Mesothelial cell of epicardium (in vitro differentiated cells): ENCODE measurements at places on chromosomes 5 and 9.

GRCh38 chr5:946720-947625 is 54.3 kb downstream of the TRIP13 start:
- peaks cover 24% of the 10 kb centered on the region for H3K4me1 ChIP-seq
- DNase-seq = no peak
- no peak overlapping the region for H3K4me3 ChIP-seq
- peaks cover 6% of the 10 kb centered on the region for H3K36me3 ChIP-seq
- H3K27ac ChIP-seq = no peak overlapping the region

DNA sequence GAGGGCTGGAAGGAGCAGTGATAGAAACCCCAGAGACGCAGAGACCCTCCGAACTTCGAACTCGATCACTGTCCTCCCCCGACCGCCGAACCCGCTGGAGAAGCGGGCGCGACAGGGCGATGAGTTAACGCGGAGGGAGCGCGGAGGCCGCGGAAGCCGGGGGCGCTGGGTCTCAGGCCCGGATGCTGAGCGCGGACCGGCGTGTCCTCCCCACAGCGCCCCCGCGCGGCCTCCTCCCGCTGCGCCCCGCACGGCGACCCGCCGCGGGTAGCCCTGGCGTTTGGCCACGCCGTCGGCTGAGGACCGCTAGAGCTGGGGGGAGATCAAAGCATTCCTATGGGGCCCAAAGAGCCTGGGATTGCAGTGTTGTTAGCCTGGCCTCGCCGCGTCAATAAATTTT is 7.7 kb upstream of the DMRT2 start:
- peak; percentile 66 for DNase-seq
- H3K27ac ChIP-seq = no peak overlapping the region
- H3K36me3 ChIP-seq = peaks cover 4% of the 10 kb centered on the region
- H3K27me3 ChIP-seq = peaks cover 98% of the 10 kb centered on the region
- peaks cover 27% of the 10 kb centered on the region for H3K4me1 ChIP-seq
- H3K4me3 ChIP-seq = peak overlapping the region; percentile 63

DNA sequence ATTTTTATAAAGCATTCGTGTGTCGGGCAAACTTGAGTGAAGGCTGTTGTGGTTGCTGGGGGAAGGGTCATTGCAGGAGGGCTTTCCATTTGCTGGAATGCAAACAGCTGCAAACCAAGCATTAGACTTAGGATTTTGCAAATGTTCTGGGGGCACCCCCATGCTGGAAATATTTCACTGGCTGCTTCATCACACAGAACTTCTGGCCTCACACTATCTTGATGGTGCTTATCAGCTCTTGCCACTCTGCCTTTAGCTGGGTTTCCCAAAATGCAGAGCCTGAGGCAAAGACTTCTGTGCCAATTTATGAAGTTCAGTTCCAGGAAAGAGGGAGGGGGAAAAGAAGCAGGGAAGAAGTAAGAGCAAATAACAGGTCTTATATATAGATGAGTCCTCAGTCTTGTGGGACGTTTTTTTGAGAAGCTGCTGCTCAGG is 8.6 kb upstream of the COL15A1 start:
- H3K27me3 ChIP-seq = peaks cover 53% of the 10 kb centered on the region
- H3K4me3 ChIP-seq = no peak overlapping the region
- no peak for DNase-seq
- peaks cover 12% of the 10 kb centered on the region for H3K4me1 ChIP-seq
- no peaks in the 10 kb centered on the region for H3K36me3 ChIP-seq
- no peak overlapping the region for H3K27ac ChIP-seq

GRCh38 chr5:122093415-122094180 is 15.5 kb upstream of the LOX start:
- peaks cover 3% of the 10 kb centered on the region for H3K4me1 ChIP-seq
- no peak for DNase-seq
- H3K4me3 ChIP-seq = no peak overlapping the region
- H3K36me3 ChIP-seq = no peaks in the 10 kb centered on the region
- H3K27me3 ChIP-seq = peaks cover 11% of the 10 kb centered on the region

GRCh38 chr5:179697108-179697507 is 1.7 kb upstream of the CANX start:
- H3K4me3 ChIP-seq = peak overlapping the region; percentile 97
- no peak for DNase-seq
- H3K27ac ChIP-seq = peak overlapping the region; percentile 100
- no peaks in the 10 kb centered on the region for H3K27me3 ChIP-seq
- H3K4me1 ChIP-seq = peaks cover 23% of the 10 kb centered on the region
- H3K36me3 ChIP-seq = peaks cover 2% of the 10 kb centered on the region

DNA sequence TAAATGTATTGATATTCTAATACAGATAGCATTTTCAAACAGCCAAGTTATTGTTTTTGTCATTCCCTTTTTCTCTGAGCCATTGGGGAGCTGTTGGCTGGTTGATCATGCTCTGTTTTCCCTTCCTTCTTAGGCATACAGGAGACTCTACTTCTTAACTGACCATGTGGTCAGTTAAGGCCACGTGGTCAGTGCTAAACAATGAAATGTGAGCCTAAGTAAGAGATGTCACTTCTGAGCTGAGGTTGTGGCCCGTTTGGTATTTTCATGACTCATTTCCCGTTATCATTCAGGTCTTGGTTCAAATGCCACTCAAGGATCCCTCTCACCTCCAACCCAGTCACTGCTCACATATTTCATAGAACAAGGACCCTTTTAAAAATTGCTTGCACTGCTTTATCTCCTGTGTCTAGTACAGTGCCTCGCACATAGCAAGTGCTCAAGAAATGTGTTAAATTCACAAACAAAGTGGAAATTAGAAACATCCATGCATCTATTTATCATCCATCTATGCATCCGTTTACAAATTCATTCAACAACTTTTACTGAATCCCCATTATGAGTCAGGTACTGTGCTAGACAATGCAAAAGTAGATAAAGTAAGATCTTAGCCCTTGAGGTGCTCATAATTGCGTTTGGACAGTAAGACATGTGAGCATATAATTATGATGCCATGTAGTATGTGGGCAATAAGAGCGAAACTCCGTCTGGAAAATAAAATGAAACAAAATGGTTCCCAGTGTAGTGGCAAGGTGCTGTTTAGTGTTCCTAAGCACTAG is 50.7 kb downstream of the ARRDC3 start:
- no peaks in the 10 kb centered on the region for H3K27me3 ChIP-seq
- DNase-seq = no peak
- H3K36me3 ChIP-seq = no peaks in the 10 kb centered on the region

- DNase-seq = no peak
- no peak overlapping the region for H3K27ac ChIP-seq
- no peak overlapping the region for H3K4me3 ChIP-seq
- H3K27me3 ChIP-seq = no peaks in the 10 kb centered on the region
Measured at GRCh38 chr5:160357861-160358411, 12.5 kb downstream of the C1QTNF2 start.

- no peaks in the 10 kb centered on the region for H3K36me3 ChIP-seq
- H3K27ac ChIP-seq = no peak overlapping the region
- H3K27me3 ChIP-seq = peaks cover 3% of the 10 kb centered on the region
Measured at GRCh38 chr9:81537964-81538363, 151.4 kb downstream of the TLE1 start.

DNA sequence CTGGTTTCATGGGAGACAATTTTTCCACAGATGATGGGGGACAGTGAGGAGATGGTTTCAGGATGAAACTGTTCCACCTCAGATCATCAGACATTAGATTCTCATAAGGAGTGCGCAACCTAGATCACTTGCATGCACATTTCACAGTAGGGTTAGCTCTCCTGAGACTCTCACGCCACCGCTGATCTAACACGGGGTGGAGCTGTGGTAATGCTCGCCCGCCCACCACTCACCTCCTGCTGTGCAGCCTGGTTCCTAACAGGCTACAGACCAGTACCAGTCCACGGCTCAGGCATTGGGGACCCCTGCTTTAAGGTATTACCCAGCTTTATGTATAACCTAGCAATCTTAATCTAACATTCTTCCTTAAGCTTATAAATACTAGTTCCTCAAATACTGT is 35.6 kb downstream of the TTC39B start:
- no peak for DNase-seq
- no peaks in the 10 kb centered on the region for H3K36me3 ChIP-seq
- no peaks in the 10 kb centered on the region for H3K27me3 ChIP-seq
- no peak overlapping the region for H3K27ac ChIP-seq
- no peaks in the 10 kb centered on the region for H3K4me1 ChIP-seq
- no peak overlapping the region for H3K4me3 ChIP-seq

DNA sequence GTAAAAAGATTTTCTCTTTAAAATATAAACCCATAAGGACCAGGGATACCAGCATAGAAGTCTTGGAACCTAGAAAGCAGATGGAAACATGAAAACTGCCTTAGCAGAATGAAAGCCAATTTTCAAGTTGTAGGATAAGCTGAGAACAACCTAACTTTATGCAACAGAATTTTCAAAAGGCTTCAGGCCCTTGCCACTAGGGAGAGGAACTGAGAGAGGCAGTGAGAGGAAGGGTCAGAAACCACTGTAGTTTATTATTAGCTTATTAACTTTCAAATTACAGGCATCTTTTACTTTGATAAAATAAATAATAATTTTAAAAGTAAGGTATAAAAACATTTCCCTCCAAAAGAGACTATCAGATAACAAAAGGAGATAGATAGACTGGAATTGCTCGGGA is 33.4 kb downstream of the FAM81B start:
- H3K36me3 ChIP-seq = no peaks in the 10 kb centered on the region
- peaks cover 17% of the 10 kb centered on the region for H3K4me1 ChIP-seq
- H3K4me3 ChIP-seq = no peak overlapping the region
- no peak for DNase-seq
- H3K27ac ChIP-seq = no peak overlapping the region
- H3K27me3 ChIP-seq = peaks cover 4% of the 10 kb centered on the region

DNA sequence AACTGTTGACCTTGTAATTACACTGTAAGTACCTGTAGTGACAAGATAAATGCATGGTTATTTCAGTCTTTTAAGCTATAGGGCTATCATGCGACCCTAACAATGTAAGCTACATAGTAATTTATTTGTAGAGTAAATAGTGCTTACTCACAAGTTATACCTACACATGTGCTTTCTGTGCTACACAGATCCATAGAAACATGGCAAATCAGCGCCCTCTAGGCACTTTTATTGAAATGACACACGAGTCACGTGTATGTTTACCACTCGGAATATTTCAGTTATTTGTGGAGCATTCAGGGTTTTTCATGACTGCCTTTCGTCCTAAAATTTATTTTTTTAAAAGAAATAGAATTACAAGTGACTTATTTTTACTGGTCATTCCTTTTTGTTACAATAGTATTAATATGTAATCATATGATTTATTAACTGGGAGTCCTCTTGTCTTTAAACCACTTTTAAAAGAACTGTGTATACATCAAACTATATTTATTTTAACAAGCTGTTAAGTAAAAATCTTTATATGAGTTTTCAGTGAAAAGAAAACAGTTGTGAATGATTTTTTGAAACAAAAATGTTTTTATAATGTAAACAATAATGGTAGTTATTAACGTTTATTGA is 1242.3 kb upstream of the WWC1 start:
- no peaks in the 10 kb centered on the region for H3K36me3 ChIP-seq
- no peaks in the 10 kb centered on the region for H3K27me3 ChIP-seq
- no peak overlapping the region for H3K27ac ChIP-seq
- no peak for DNase-seq

- H3K27me3 ChIP-seq = no peaks in the 10 kb centered on the region
- peaks cover 27% of the 10 kb centered on the region for H3K36me3 ChIP-seq
- DNase-seq = no peak
- H3K4me3 ChIP-seq = no peak overlapping the region
- H3K27ac ChIP-seq = no peak overlapping the region
Measured at GRCh38 chr5:80686757-80687156, 32.0 kb upstream of the DHFR start.

DNA sequence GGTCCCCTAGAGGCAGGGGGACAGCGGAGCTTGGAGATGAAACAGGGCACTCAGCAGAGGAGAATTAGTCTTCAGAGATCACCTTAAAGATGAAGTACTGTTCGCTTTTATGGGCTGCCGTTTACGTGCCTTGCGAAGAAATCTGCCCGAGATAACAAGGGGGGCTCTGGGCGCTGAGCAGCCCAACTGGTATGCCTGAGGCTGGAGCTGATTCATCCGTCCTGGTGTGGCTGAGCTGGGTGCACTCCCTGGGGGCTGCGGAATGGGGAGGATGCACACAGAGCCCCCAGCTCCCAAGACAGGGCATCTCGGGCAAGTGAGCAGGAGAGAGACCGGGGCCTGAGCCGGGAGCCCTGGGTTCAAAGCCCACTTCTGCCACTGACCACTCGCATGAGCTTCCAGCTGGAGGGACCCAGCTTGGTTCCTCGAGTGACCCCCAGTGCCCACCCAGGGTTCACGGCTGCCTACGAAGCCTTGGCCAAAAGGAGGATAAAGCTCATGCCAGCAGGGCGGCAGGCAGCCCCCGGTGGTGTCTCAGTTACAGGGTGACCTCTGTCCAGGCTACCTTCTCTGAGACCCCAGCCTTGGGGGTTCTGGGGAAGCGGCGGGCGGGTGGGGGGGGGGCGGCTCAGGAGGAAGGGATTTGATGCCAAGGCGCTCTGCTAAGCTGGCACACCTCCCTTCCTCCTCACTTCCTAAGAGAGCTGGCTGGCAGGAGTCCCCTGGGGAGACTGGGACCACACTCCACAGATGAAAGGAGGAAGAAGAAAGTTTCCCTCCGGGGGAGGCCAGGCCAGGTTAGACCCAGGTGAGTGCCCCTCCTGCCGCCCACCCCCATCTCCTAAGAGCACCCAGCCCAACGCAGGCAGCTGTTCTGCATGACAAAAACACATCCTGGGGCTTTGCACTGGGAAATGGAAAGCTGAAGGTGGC is 5.7 kb downstream of the FIBCD1 start:
- H3K27me3 ChIP-seq = peaks cover 33% of the 10 kb centered on the region
- no peaks in the 10 kb centered on the region for H3K36me3 ChIP-seq
- H3K27ac ChIP-seq = peak overlapping the region; percentile 62
- H3K4me3 ChIP-seq = no peak overlapping the region
- no peak for DNase-seq
- peaks cover 33% of the 10 kb centered on the region for H3K4me1 ChIP-seq

DNA sequence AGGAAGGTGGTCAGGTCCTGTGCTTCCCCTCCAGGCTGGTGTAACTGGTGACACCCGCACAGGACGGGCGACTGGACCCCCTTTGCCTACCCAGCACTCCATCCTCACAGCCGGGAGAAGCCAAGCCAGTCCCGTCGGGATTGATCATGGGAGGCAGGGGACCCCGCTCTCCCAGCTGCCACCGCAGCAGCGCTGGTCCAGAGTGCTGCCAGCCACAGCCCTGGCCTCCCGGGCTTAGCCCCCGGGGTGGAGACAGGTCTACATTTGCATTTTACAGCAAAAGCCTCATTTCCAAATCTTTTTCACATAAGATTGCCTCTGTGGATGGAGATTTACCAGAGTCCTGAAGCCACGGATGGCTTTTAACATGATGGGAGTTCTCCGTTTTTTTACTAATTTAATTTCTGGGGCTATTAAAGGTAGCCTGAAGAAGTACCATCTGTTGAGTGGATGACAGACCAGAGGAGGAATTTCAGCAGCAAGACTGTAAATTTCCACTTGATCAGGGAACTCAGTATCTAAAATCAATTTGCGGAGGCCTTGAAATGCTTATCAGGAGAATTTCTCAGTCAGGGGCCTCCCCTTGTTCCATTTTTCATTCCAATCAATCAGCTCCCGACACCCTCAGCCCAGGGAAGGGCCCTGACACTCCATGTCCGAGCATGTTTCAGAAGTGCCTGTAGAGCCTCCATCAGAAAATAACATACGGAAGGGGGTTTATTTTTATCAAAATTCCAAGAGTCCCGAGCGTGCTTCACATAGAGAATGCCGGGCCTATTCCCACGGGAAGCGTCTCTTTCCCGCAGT is 80.6 kb downstream of the OLFM1 start:
- no peak for DNase-seq
- peaks cover 74% of the 10 kb centered on the region for H3K27me3 ChIP-seq
- H3K27ac ChIP-seq = no peak overlapping the region
- H3K36me3 ChIP-seq = no peaks in the 10 kb centered on the region
